ENCODE measurements at places on chromosomes 1 and 21.

DNA sequence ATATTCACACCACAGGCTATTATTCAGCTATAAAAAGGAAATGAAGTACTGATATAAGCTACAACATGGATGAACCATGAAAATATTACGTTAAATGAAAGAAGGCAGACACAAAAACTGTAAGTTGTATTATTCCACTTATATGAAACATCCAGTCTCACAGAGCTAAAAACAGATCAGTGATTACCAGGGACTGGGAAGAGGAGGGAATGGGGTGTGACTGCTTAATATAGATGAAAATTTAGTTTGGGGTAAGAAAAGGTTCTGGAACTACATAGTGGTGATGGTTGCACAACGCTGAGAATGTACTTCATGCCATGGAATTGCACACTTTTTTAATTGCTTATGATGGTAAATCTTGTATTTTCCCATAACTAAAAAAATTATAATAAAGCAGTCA, 19.5 kb downstream of the GPBP1L1 start:
- no peak for DNase-seq

DNA sequence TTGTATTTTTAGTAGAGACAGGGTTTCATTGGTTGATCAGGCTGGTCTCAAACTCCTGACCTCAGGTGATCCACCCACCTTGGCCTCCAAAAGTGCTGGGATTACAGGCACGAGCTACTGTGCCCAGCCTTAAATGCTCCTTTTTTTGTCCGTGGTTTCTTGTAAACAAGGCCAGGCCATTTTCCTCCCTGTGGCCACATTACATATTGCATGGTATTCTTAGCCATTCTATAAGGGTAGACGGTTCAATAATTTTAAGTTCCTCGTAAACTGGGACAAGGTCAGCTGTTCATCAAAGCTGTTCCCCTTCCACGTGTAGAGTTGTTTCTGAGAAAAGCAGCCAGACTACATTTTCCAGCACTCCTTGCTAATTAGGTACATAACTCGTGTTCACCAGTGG, 10.3 kb upstream of the LUZP1 start:
- DNase-seq: no peak

DNA sequence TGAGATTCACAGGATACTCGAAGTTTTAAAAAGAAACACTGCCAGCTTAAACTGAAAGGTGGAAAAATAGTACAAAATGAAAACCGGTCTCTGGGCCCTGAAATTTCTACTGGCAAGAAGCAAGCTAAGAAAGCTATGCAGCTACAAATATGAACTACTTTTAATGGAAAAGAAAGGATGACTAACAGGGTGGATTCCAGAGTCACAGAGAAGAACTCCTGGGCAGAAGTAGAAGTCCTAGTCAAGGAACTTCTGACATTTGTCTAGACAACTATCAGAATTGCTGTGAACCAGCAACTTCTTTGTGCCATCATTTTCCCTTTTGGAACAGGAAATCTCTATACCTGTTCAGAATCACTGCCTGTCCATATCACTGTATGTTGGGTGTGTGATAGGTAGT, 38.1 kb downstream of the CD160 start:
- DNase-seq: no peak

DNA sequence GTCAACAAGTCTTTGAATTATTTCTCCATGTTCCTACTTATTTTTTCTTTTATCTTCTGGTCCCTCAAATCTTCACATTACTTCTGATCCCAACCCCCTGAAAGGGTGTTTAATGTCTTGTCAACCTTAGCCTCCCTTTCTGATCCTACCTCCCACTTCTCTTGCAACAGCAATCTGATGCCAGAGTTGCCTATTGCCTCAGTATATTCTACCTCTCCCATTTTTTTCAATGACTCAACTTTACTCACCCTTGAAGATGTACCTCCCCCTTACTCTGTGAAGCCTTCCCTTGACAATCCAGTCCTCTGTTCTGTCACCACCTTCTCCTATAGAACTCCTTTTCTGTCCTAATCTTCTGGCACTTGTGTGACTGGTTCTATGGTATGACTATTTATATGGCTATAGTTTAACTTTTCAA, 99.5 kb upstream of the CD55 start:
- no peak for DNase-seq

DNA sequence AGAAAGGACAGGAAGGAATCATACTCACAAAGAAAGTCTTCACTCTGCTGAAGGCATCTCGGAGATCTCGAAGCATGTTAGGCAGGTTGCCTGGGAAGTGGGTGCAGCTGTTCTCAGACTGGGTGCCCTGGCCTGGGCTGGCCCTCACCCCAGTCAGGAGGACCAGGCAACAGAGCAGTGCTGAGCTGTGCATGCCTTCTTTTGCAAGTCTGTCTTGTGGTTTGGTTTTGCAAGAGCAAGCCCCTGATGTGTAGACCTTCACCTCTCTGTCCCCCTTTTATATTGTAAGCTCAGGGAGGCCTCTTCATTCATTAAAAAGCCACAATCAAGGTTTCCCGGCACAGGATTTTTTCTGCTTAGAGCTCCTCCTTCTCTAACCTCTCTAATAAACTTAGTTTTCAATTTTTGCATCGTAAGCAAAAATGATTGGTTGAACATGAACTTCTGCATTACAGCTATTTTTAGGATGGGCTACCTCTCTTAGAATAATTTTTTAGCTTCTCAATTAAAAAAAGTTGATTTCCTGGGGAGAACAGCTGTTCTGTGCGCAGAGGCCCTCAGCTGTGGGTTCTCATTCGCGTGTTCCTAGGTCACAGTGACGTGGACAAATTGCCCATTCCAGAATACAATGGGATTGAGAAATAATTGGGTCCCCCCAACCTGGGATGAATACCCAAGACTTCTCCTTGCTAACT, at the start of gene IL10:
IL10 (minus strand) TSS at position 252 of the 695 bp plus-strand sequence; CDS start at position 193, 59 bp downstream.
- DNase-seq: no peak

- no peak for DNase-seq
Measured at GRCh38 chr1:21626921-21627339, 42.2 kb downstream of the RAP1GAP start.

DNA sequence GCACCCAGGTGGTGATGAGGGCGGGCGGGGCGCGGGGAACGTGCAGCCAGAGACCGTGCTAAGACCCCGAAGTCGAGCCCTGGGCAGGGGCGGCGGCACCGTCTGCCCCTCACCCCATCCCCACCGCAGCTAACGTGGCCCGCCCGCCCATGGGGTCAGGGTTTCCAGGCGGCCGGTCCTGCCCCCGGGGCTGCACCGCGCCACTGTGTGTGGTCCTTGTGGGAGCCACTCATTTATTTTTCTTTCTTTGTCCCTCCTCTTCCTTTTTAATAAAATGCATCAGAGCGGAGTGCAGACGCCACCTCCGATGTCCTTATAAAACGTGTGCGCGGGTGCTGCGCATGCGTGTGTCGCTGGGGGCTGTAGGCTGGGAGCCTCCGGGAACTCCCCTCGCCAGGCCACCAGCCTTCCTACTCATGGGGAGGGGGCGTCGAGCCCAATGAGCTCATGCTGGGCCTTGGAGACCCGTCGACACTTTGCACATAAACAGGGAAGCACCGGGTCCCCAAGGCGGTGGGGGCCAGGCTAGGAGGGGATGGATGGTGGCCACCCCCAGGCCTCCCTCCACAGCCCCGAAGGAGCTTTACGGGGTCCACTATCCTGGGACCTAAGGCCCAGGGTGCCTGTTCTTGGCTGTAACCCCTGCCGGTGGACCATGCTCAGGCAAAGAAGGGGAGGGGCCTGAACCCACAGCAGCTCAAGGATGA, 59.9 kb downstream of the WNT9A start:
- no peak for DNase-seq

DNA sequence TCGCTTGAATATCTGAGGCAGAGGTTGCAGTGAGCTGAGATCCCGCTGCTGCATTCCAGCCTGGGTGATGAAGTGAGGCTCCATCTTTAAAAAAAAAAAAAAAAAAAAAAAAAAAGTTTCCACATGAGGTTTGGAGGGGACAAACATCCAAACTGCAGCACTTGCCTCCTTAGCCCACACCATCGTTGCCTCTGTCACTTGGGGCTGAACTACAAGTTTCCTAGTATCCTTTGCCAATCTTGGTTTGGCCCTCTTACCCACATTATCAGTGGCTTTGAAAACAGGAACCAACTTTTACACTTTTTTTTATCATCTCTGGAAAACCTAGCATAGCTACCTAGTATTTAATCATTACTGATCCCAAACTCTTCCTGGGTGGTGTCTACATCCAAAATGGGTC, 59.2 kb downstream of the CLSTN1 start:
- no peak for DNase-seq

GRCh38 chr1:57550092-57550491, 126.2 kb upstream of the DAB1 start:
- no peak for DNase-seq

DNA sequence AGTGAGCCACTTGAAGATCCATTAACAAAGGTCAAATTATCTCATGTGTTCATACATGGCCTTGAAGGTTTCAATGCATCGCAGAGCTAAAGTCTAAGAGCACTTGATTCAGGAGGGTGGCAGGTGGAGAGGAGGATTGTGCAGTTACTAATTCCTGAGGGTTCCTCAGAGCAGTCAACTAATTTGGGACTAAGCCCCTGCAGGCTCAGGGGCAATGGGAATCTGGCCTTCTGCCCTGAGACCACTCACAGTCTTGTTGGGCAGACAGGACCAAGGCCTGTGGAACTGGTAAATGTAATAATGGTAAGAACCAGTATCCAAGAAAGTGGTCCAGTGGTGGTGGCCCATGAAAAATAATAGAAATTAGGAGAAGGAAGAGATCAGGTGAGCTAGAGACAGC, 127.4 kb upstream of the HMGB4 start:
- DNase-seq: no peak

- DNase-seq: no peak
Measured at GRCh38 chr1:36115200-36115669, 9.8 kb downstream of the COL8A2 start.

DNA sequence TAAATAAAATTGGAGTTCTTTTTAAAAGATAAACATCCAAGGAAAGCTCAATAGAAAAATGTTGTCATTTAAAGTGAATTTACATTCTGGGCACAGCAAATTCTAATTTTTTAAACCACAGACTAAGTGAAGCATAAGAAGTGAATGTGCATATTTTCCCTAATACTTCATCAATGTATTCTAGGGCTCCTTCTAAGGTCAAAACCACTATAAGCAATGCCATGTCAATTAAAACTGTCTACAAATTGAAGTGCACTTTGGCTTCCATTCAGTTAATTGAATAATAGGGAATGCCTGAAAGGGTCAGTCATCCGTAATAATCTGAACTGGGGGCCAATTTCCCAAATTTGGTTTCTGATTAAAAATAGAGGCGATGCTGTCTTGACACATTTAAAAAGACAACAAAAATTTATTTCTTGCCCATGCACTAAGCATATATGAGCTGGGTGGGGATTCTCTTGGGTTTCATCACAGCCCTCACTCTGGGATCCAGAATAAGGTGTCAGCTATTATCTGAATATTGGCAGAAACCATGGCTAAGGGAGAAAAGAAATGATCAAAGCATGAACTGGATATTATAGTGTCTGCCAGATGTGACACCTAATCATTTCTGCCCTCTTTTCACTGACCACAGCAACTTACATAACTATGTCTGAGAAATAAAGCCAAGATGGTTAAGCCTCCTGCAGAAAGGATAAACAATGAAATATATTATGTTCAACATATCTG, 660.6 kb upstream of the B3GALT2 start:
- no peak for DNase-seq

- no peak for DNase-seq
Measured at GRCh38 chr1:91201176-91201575, 179.3 kb upstream of the ZNF644 start.

GRCh38 chr1:22883406-22883805, 89.3 kb downstream of the LACTBL1 start:
- no peak for DNase-seq

GRCh38 chr1:182080040-182080439, 18.5 kb upstream of the ZNF648 start:
- no peak for DNase-seq

DNA sequence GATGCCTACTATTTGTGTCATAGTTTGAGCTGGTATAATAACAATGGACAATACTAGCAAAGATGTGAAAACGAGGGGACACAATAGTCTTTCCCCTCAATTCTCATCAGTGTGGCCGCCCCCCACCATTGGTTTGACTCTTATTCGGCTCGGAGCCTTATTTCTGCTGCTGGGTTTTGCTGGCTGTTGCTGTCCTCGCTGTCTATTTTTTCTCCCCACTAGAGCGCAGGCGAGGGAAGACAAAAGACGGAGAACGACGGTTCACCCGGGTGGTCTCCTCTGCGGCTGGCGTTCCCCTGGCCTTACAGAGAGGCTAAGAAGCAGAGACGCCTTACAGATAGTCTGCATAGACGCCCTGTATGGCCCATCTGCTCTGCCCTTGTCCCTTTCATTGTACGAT, 19.4 kb downstream of the CLIC6 start:
- no peak for DNase-seq

DNA sequence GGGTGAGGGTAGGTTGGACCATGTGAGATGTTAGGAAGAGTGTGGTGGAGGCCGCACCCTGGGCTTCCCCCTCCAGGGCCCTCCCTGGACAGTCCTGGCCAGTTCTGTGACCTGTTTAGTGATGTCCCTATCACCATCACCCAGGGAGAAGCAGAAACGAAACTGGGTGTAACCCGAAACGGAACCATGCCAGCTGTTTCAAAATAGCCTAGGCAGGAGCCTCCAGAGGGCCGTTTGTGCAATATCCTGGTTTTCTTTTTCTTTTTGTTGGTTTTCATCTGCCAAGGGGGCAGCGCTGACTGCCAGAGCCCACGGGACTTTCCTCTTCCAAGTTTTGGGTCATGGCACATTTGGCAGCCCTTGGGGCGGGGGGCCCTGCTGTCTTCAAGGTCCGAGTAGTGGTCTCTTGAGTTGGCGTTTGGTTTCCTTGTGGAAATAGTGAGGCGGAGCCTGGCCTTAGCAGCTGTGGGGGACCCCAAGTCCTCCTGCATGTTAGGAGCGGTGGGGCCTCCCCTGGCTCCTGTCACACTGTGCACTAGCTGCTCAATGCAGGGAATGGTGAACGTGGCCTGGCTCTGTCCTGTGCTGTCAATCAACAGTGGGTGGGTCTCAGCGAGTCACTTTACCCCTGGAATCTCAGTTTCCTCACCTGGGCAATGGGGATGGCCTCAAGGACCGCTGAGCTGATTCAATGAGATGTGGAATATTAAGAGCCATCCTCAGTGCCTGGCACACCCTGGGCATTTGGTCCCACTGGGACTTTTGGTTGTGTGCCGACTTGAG, 90.7 kb downstream of the ARHGEF10L start:
- no peak for DNase-seq

GRCh38 chr1:172748201-172748600, 89.3 kb downstream of the FASLG start:
- DNase-seq: no peak

Measured in stimulated activated CD4-positive, alpha-beta T cell treated with anti-CD3 and anti-CD28 coated beads, TNF-alpha, amount 100 ng/mL, for 48 hours (primary cell).